Stimulated activated CD4-positive, alpha-beta T cell treated with anti-CD3 and anti-CD28 coated beads, Interleukin-15, amount 100 ng/mL, for 24 hours (primary cell): ENCODE measurements at places on chromosomes 6 and 20.

- DNase-seq: no peak
These were observed 55.2 kb downstream of the NEDD9 start for GRCh38 chr6:11177271-11177670.

DNA sequence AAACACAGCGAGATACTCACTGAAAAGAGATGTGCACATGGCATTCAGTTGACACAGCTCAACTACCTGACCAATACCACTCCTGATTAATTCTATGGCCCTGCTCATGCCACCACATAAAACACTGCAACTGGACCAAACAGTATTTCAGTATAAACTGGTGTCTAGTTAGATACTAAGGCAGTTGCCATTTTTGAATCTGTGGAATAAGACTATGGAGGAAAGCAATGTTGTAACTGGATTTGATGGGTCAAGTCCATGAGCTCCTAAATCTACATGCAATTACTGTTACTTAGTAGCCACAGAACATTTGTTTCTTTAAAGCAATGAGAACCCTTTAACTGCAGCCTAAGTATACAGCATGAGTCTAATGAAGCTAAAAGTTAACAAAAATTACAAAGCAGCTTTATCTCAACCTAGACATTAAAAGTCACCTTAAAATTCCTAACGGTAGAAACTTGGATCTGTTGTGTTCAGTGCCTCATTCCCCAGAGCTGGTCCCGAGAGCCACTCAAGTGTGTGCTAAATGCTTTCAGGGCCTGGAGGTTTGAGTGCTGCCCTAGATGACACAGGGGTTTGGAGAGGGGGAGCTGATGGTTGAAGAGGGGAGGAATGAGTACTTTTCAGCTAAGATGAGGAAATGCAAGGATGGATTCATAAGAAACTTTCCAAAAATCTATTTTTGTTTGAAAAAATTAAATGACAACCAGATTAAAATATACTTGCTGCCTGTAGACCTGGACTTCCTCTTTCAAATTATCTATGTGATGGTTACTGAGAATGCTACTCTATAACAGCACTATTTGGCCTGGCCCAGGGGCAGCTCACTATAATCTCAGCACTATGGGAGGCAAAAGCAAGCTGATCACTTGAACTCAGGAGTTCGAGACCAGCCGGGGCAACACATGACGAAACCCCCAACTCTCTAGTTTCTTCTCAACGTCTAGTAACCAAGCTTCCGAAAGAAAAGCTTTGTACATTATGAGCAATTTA is 15.6 kb downstream of the SNX5 start:
- DNase-seq: no peak

DNA sequence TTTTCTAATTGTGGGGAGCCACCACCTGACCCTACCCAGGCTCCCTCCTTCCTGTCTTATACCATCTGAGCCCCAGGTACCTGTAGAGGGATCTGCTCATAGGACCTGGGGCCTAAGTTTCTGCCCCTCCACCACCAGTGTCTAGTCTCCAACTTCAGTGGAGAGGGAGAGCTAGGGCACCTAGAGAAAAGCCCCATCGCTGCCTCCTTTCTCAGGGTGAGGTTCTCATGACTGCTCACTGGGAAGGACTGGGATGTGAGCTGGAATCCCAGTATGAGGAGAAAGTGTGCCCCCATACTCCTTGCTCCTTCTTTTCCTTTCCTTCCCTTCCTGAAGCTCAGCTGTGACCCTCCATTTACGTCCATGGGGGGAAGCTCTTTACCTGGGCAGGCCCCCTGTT is 231.6 kb downstream of the LRFN2 start:
- no peak for DNase-seq

- no peak for DNase-seq
These were observed 14.5 kb upstream of the RAMACL start for GRCh38 chr6:166600931-166601330.

DNA sequence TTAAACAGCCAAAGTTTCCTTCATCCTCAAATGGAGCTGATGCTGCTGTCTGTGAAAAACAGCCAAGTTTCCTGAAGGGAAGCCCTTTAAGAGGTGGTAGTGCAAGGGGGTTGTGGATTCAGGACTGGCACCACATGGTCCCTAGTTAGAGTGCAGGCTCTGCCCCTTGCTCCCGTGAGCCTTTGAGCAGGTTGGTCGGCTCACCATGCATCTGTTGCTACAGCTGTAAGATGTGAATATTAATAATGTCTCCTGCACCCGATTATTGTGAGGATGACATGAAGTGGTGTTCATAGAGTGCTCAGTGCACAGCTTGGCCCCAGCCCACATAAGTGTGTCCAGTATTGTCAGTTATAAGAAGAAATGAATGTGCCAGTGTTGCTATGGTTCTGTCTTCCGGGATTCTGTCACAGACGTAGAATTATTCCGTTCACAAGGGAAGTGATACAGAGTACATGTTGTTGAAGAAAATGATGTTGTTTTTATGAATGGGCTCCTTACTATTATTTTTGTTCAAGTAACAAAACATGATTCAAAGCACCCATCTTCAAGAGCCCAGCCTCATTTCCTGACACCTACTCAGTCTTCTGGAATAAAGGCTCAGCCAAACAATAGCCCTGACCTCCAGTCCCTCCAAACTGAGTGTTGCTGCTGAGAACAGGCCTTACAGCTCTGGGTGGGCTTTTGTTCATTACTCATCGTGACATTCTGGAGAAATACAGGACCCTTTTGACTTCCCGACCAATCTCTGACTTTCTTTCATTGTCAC is 2.9 kb upstream of the PKIG start:
- DNase-seq: no peak

DNA sequence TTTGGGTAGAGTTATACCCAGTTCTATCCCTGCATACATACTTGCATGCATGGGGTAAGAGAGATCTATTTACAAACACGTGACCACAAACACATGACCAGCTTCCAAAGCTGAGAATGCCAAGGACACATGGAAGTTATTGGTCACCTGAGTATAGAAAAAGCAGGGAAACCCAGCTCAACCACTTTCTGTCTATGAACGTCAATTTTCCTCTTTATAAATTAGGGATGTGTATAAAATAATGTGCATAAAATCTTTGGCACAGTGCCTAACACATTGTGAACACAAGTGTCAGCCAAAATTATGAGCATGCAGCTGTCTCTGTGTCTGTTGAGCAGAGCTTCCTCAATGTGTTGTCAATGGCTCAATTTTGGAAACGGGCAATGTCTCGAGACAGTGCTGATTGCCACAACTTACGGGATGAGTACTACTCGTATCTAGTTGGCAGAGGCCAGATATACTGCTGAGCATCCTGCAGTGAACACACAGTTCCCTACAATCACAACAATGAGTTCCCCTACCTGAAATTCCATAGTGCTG is 44.9 kb downstream of the TPD52L1 start:
- DNase-seq: no peak

GRCh38 chr20:9831032-9831431 is 7.8 kb downstream of the PAK5 start:
- DNase-seq: no peak

- DNase-seq: no peak
These were observed 416.1 kb downstream of the BCKDHB start for GRCh38 chr6:80522576-80522975.

GRCh38 chr6:42629845-42630244 is 66.0 kb downstream of the UBR2 start:
- no peak for DNase-seq

DNA sequence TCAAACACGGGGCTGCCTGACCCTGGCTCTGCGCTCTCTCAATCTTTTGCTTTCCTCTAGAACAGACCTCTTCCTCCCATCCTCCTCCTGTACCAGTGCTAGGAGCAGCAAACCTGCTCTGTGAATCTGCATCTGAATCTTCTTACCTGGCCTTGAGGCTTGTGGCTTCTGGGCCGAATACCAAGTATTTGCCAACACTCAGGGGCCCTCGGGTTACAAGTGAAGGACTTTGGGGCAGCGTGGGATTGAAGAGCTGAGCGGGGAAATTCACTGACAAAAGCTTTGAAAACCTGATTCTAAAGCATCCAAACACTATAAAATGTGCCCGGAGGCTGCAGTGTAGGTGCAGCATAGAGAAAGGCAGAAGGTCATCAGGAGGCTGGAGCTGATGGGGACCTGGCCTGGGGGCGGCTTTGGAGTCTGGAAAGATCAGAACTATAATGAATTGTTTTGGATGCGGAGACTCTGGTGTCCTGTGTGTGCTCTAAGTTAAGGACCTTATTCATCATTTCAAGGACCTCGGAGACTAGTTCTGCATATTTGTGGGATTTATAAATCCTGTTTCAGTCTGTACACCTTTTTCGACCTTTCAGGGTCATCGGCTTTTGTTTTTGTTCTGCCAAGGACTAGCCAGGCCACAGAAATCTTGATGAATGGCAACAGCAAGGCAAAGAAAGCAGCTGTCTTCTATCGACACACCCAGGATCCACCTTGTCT is 16.4 kb upstream of the IGF2R start:
- no peak for DNase-seq

GRCh38 chr20:58586565-58587093 is 64.5 kb upstream of the STX16 start:
- DNase-seq: no peak

DNA sequence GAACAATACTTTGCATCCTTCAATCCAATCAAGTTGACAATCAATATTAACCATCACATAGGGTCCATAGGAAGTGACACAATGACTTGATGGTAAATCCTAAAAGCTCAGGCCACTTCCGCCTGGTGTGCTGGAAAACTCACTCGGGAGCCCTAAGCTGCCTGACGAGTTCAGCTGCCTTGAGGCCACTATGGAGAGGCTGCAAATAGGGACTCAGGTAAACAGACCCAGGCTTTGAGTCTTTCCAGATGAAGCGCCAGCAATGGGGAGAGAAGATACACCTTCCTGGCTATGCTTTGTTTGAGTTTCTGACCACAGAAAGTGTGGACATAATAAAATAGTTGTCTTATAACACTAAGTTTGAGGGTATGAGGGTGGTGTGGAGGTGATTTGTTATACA is 112.6 kb downstream of the GPR63 start:
- DNase-seq: no peak

DNA sequence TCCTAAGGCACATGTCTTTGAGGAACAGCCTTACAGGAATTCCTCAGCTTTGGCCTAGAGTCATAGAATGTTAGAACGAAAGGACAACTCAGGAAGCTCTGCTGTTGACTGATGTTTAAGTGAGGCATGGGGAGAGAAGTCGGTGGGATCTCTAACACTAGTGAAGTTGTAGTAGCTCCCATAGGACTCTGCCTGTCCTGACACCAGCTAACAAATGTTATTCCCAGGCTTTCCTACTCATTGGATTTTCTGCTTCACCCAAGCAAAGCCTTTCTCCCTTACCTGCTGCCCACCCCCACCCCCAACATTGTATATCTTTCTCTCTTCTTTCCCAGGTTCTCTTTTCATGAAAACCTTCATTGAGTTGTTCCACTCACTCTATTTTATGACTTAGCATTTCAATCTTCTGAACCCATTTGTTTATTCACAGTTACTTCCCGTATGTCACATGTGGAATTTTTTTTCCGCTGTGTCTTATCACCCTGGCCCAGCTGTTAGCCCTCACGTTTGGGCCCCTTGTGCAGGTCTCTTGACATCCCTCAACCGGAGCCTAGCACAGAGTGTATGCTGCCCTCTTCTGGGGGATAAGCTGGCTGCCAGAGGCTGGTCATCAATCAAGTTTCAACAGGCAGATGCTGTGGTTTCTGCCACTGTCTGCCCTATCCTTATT is 39.2 kb upstream of the RNF8 start:
- DNase-seq: peak; percentile 49

GRCh38 chr6:90493332-90493731 is 93.5 kb downstream of the MAP3K7 start:
- no peak for DNase-seq

GRCh38 chr6:143002686-143003085 is 57.7 kb upstream of the HIVEP2 start:
- no peak for DNase-seq

DNA sequence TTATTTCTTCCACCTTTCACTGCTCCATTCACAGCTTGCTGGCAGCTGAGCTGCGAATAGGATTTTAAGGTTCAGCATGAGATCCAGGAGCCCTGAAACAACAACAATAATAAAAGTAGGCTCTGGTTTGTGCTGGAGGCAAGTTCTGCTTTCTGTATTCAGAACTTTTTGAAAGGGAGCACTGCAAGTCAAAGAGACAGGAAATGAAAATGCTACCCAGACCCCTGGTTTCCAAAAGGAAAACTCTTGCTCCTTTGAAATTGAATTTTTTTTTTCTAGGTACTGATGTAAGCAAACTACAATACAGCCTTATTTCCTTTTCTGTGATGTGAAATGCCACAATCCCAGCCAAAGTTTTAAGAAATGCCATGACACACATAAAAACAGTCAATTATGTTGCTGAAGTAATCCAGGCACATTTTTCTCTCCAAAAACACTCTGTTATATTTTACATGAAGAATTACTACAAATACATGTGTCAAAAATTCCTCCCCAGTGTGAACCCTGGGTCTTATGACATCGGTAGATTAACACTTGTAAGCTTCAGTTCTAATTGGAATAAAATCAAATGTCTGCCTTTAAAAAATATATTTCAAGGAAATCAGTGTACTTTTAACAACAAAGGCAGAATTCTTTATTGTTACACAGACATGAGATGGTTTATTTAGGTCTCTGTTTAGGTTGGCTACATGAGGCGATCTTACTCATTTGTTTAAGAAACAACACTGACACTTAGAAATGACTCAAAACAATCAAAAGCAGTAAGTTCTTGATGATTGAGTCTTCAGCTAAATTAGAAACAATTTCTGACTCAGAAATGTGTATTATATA is 656.7 kb downstream of the EPHA7 start:
- DNase-seq: no peak

GRCh38 chr6:119276211-119276610 is 73.3 kb downstream of the MAN1A1 start:
- no peak for DNase-seq

GRCh38 chr20:1010659-1011058 is 8.5 kb upstream of the RSPO4 start:
- DNase-seq: no peak

DNA sequence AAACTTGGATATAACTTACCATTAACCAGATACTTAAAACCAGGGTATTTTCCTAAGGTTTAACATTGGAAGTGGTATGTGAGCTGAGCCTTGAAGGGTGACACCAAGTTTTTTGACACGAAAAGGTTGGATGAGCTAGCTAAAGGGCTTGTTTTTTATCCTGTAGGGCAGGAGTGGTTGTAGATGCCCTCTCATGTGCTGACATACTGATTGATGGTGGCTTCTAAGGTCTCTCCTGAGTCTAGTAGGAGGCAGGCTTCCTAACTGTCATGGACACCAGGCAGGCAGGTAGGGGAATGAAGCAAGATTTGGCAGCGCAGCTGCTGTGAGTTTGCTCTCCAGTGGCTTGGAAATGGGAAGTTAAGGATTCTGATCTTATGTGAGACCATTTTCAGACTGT is 66.1 kb downstream of the FOXO3 start:
- no peak for DNase-seq

DNA sequence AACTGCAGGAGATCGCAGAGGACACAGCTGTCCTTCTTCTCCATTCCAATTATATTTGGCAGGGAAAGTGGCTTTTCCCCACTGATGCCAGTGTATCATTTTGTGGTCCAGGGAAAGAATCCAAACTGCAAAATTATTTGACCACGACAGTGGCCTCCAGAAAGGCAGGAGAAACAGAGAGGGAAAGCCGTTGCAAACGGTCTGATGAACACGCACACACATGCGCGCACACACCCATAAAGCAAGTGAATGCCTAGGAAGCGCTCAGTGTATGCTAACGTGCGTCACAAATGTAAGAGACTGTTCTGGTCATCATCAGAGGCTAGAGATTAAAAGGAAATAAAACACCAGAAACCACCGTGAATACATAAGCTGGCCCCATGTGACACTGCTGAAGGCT is 54.0 kb downstream of the NPEPL1 start:
- no peak for DNase-seq

GRCh38 chr6:44789806-44790205 is 402.3 kb downstream of the CDC5L start:
- DNase-seq: no peak

- DNase-seq: no peak
These were observed 562.3 kb downstream of the DHX35 start for GRCh38 chr20:39524371-39524911.
